Activated effector memory CD4-positive, alpha-beta T cell treated with Interleukin-2 at 50 U/mL for 16 hours (primary cell): ENCODE measurements at places on chromosomes 4 and X.

GRCh38 chr4:174591243-174592021, 69.1 kb upstream of the HPGD start:
- DNase-seq = no peak

- no peak for DNase-seq
Measured at GRCh38 chrX:65723706-65724105, 56.3 kb downstream of the MSN start.

- DNase-seq = no peak
Measured at GRCh38 chr4:142952821-142953580, 106.9 kb upstream of the INPP4B start.

GRCh38 chr4:139966383-139966782, 187.6 kb downstream of the MAML3 start:
- DNase-seq = no peak

DNA sequence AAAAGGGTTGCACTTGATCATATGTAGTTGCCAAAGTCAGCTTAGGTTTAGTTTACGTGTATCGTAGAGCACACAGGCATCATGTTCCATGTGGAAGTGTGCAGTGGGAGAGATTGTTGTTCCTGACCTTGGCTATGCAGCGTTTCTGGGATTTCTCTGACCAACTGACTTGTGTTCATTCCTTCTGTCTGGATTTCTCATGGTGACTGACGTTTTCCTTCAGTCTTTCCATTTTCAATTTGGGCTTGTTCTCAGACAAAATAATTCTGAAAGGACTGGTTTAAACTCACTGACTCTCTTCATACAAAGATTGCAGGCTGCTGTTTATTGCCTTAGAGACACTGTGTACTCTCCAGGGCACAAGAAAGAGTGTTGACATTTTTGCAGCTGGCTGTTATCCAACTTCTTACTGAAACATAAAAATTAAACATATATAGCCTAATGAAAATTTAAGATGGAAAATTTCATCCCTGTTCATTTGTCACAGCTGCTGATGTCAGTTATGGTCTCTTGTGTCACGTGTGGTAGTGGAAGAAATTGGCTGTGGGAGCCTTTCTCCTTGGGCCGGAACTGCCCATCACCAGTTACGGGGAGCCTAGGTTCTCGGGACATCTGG, 95.4 kb downstream of the TNIP2 start:
- no peak for DNase-seq

DNA sequence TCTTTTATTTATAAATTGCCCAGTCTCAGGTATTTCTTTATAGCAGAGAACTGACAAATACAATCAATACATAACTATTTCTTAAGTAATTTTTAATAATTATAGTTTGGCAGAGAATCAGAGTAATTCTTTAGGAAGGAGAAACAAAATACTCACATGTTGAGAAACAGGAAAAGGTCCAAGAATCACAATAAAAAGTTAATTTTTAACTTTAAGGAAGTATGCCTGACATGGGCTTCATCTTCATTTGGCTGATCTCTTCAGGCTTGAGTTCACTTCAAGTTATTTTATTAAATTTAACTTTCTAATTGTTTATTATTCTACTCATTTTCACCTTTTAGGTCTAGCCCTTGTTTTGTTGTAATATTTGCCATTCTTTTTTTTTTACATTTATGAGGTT, 36.1 kb upstream of the RNF150 start:
- no peak for DNase-seq

DNA sequence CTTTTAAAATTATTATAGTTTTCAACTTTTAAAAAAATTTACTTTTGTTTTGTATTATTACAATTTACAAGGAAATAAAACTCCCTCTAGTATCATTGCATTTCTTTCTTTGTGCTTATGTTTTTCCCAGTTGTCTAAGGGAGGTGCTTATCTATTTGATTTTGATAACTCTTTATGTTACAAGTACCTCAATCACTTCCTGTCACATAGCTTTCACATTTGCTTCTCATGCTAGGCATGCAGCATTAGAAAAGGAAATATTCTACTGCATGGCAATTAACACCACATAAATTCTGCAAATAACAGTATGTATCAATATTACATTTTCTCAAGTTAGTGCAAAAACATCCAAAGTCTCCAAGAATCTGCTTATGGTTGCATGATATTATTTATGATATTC, 180.3 kb upstream of the HS3ST1 start:
- DNase-seq = no peak

- no peak for DNase-seq
Measured at GRCh38 chr4:62328526-62328925, 1128.4 kb downstream of the ADGRL3 start.

GRCh38 chr4:66853845-66854244, 691.5 kb downstream of the CENPC start:
- no peak for DNase-seq

DNA sequence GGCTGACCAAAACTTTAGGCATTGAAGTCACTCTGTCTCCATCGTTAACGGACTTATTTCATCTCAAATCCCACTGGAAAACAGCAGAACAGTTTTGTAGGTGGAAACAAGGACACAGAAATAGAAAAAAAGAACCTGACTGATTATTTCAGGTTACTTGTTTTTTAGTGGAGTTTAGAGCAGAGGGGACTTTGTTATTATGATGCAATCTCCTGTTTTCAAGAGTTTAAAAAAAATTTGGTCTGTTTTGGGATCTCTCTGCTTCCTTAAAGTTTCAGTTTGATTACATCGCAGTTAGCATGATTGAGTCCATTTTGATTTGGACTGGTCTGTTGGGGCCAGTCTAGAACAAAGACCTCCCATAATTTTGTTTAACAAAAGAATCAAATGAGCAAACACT, 13.6 kb downstream of the PROM1 start:
- DNase-seq = no peak

GRCh38 chrX:132774010-132774714, 184.3 kb downstream of the HS6ST2 start:
- no peak for DNase-seq

DNA sequence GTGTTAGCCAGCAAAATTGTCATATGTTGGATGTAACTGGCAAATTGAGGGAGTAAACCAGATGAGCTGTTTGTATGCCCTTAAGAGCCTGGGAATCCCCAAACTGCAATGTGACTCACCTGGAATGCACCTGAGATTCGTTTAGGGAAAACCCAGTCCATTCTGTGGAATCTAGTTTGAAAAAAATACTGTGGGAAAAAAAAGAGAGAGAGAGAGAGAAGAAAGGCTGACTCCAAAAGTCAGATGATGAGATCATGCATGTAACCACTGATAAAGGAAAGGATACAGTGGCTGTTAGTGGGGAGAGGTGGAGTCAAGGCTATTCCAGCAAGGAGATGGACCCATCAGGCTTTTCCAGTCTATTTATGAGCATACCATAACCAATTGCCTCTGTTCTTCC, 48.5 kb downstream of the SLC9A7 start:
- DNase-seq = no peak

GRCh38 chr4:1515763-1516162, 109.5 kb upstream of the NKX1-1 start:
- DNase-seq = no peak

DNA sequence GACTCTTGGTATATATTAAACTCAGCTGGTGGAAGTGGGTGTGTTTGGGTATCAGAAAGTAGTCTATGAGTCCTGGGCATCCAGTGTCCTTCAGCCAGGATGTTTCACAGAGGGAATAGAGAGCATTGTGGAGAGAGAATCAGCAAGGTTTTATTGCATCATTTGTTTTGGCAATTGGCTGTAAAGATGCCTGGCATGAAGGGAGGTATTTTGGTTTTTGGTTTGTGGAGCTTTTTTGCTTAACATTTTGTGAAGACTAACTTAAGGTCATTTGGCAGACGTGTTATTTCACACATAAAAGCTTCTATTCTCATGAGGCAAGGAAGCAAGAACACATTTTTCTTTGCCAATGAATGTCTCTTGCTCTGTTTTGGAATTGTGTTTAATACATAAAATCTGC, 71.1 kb downstream of the DCLK2 start:
- DNase-seq = no peak

DNA sequence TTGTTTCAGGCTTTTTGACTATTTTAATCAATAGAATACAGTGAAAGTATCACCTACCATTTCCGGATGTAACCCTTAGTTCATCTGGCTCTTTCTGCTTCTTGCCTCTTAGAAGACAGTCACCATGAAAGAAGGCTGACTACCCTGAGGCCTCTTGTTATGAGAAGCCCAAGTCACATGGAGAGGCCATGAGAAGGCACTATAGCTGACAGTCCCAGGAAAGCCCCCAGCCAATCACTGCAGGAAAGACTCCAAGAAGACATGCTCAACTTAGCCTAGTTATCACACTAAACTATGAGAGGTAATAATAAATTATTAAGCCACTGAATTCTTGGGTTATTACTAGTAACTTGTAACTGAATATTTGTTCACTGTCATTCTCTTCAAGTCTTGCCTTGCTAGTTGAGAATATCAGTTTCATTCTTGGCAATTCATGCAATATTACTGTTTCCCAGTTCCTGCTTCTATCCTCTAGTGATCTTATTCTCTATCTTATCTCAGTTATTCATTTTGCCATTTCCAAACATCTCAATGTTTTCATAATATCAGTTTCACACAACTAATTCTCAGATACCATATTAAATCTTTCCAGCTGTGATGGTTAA, 57.1 kb upstream of the GUCY1A1 start:
- DNase-seq = no peak

DNA sequence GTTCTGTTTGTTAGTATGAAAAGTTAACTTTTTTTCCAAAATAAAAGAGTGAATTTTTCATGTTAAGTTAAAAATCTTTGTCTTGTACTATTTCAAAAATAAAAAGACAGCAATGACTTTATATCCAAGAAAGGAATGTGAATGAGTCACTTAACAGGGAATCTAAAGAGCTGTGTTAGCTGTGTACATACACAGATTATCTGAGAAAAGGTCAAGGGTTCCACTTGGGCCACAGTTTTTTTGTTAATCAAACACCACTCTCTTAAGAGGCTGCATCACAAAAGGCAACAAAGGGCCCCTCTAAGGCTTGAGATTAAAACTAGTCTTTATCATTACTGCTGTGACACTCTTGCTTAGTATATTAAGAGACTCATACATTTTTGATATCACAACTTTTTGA, 82.1 kb downstream of the FIP1L1 start:
- DNase-seq = no peak

- DNase-seq = no peak
Measured at GRCh38 chr4:57136281-57136680, 26.1 kb upstream of the IGFBP7 start.

DNA sequence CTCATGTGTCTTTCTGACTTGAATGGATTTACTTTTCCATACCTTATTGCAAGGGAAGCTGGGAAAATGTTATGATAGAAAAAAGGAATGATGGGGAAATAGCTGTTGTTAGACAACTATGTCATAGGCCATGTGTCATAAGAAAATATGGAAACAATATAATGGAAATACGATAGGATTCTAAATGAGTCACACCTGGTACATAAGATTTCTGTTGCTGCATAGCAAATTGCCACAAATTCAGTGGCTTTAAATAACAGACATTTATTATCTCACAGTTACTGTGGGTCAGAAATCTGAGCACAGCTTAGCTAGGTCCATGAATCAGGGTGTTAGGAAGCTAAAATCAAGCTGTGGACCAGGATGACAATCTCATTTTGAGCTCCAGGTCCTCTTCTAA, 44.6 kb upstream of the ANKRD50 start:
- no peak for DNase-seq

- DNase-seq = no peak
Measured at GRCh38 chr4:101791182-101791558, 640 bp downstream of the BANK1 start.

DNA sequence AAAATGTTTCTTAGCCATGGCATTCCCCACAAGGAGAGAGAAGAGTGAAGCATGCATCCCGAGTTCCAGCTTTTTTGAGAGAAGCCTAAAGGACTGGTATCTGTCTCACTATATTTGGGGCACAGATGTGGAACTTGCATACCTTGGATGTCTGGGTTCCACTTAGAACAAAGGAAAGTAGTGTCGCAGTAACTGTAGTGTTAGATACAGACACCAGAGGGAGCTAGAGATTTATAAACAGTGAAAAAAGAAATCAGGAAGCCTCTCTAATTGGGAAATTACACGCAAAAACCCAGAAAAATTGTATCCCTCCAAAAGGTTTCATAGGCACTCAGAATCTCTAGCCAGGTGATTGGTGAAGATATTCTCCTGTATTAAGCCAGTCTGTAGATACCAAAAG, 34.4 kb downstream of the AGTR2 start:
- DNase-seq = no peak

GRCh38 chrX:31213941-31214340, 142.1 kb upstream of the FTHL17 start:
- DNase-seq = no peak

DNA sequence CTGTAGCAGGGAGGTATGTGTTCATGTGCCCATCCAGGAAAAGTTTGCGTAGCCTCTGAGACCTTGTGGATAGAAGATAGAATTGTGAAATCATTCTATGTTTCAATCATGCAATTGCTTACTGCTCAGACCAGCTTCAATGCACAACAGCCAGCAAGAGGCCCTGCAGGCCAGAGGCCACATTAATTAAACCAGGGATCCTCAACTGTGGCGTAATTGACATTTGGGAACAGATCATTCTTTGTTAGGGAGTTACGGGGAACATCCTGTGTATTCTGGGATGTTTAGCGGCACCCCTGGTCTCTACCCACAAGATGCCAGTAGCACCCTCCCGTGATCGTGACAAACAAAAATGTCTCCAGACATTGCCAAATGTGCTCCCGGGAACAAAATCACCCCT, 86.5 kb upstream of the PRPS2 start:
- DNase-seq = no peak

DNA sequence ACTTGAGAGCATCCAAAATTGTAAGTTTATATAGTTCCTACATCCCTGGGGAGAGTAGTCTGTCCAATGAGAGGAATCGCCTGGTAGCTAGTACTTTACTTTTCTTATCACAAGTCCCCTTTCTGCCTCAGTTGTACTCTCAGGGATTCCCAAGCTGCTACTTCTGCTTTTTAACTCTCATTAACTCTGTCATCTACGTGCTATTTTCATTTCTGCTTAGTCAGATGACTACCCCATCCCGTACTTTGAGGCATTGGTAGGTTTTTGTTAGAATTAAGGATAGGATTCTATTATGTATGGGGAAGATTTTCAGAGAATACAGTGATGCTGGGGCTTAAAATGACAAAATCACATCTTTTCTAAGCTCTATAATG, 24.7 kb downstream of the RBPJ start:
- no peak for DNase-seq

DNA sequence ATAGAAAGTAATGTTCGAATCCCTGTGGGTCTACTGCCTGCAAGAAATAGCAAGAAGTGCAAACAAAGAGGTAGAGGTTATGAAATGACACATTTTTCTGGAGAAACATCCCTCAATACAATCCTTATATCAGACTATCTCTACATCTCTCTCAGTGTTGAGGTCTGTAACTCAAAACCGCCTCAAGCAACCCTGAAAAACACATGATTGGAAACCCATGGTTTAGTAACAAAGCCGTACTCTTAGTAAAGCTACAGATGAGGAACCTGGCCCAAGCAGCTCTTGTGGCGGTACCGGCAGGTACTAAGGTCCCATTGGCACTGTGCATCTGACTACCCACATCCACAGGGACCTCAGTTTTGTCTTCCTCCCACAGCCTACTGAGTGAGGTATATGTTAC, 53.9 kb downstream of the IRF2 start:
- no peak for DNase-seq
